ENCODE measurements at places on chromosomes 6 and 20. TPM values are rescaled to one million over a fixed set of nuclear protein-coding genes. Genes with fewer than 3 reads are reported as not detected.

The NOTCH4 gene
- total RNA-seq = 113 TPM

The SNAI1 gene
- total RNA-seq = 19.1 TPM

The ZSCAN12 gene
- 3.5 TPM for total RNA-seq

The LY6G5B gene
- total RNA-seq = 15.5 TPM

The BTN2A1 gene
- total RNA-seq = 19.9 TPM

The CTCFL gene
- total RNA-seq = 0.16 TPM

The SLC26A8 gene
- total RNA-seq = 0.35 TPM

The GPR6 gene
- not detected for total RNA-seq

The C20orf144 gene
- total RNA-seq = not detected

The SOX18 gene
- total RNA-seq = 70.5 TPM

The AKAP7 gene
- 12.2 TPM for total RNA-seq

The ARFGEF3 gene
- total RNA-seq = 2.6 TPM

The SLC17A1 gene
- total RNA-seq = not detected

The TTI1 gene
- total RNA-seq = 10.9 TPM

GRCh38 chr20:24949756-24950127 lies 673 bp downstream of the CST7 start:
- no peak for DNase-seq

DNA sequence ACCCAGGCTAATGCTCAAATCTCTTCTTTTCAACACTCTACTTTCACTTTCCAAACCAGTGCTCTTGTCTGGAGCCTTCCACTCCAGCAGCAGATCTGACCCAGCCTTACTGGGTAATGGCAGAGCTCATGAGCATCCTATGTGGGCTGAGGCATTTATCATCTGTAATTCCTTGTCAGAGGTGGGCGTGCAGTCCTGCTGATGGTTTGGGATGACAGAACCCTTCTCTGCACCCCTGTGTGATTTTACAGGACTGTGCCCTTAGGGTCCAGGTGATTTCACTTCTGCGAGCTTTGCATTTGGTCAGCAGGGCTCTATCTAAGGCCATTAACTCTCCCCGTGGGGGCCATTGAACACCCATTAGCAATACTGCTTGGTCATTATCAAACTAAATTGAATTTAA lies 55.4 kb downstream of the LAMA4 start:
- DNase-seq = no peak

DNA sequence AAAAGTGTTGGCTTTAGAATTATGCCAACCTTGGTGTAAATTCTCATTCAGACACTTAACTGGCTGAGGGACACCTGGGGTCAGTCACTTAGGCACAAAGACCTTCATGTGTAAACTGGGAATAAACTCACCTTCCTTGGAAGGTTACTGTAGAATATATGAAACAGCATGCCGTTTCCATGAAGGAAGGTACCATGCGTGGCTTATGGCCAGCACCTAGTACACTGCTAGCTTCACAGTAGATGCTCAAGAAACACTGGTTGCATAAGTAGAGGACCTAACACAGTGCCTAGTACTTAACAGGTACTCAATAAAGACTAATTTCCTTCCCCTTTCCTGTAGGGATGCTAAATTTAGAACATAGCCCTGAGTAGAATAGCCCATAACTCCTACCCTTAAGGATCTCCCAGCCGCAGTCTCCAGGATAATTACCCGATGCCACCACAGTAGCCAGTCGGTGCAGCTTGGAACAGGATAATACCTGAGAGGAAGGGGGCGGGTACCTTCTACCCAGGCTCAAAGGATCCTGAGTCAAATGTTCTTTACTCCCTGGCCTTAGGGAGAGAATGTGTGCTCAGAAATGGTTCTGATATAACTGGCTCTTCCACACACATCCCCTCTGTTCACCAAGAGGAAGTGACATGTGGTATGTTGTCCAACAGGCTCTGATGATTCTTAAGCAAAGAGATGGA lies 3.6 kb downstream of the BCL2L1 start:
- DNase-seq = peak; percentile 20

- no peak for DNase-seq
These were observed 128.3 kb downstream of the FOXA2 start for GRCh38 chr20:22456109-22456508.

DNA sequence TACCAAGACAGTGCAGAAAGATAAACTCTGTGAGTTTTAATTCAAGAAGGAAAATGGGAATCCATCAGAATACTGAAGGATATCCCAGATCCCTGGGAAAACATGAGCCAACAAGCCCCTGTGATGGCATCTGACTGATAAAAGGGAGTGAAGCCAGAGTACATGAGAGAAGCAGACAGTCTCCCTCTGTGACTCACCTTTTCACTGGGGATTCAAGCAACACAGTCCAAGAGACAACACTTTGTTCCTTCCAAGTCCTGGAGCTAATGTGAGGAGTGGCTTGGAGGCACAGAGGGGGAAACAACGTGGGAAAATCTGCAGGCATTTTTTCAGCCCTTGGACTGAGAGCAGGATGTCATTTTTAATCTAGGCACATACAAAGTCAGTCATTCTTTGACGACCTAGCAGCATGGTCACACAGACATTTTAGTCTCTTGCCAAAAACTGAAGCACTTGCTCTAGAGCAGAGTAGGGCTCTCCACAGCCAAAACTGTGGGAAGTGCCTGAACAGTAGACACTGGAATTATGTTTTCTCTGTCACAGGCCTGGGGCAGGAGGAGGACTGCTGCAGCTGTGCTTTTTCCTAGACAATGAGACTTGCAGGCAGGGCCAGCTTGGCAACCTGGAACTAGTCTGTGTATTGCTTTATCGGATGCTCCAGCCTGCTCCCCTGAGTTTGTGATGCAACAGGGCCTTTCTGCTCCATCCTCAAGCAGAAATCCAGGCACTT lies 465.0 kb upstream of the GJE1 start:
- no peak for DNase-seq

DNA sequence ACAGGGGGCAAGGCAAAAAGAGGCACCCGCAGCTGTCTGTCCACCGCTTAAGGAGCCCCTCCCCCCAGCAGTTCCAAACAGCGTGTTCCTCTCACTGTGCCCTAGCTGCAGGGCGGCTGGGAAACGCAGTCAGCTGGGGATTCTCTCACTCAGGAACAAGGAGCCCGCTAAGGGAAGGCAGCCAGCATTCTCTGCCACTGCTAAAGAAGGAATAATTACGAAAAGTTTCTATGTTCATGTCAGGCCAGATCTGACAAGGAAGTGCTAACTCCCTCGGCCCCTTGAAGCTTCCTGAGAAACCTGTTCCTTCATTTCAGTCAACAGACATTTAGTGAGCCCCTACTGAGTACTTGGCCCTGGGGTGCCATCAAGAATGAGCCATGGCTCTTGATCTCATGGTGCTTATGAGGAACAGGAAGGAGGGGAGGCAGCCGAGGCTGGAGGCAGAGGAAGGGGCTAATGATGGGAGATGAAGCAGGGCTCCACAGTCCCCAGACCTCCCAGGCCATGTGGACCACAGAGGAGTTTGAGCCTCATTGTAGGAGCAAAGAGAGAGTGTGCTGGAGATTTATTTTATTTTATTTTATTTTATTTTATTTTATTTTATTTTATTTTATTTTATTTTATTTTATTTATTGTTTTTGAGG lies 101.7 kb upstream of the PMEPA1 start:
- DNase-seq = no peak

- DNase-seq = no peak
These were observed 109.8 kb upstream of the MAN1A1 start for GRCh38 chr6:119459207-119459974.

DNA sequence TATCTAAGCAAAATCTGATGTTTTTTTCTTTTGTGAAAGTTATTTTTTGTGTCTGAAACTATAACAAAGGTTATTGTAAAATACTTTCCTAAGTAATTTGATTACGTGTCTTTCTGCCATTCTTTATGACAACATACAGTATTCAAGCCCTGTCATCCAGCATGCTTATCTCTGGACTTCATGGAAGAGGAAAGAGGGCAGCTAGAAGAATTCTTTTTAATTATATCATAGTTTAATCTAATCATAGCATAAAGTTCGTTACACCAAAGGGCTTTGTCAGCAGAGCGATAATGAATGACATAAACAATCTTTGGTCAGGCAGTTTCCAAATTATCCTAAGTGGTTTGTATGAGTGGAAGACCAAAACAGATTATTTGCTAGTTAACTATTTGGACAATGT lies 3.5 kb downstream of the ENPP3 start:
- no peak for DNase-seq

- no peak for DNase-seq
These were observed 457.7 kb downstream of the CDKAL1 start for GRCh38 chr6:20991910-20992309.

- DNase-seq = no peak
These were observed 101.5 kb downstream of the POPDC3 start for GRCh38 chr6:105078386-105078708.

DNA sequence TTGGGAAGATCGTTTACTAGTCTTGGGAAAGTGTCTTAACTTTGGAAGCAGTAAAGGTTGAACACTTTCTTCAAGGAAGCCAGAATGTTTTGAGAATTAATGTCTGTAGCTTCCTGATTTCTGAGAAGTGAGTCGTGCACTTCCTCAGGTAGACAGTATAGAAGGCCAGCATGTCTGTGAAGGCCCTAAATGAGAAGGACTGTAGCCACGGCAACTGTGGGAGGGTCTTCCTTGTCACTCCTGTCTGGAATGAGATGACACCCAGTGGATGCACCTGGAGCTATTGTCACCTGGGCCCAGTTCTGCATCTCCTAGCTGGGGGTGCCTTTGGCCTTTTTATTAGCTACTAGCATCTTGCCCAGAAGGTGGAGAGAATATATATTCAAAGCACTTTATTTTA lies 8.8 kb downstream of the STX16 start:
- no peak for DNase-seq

DNA sequence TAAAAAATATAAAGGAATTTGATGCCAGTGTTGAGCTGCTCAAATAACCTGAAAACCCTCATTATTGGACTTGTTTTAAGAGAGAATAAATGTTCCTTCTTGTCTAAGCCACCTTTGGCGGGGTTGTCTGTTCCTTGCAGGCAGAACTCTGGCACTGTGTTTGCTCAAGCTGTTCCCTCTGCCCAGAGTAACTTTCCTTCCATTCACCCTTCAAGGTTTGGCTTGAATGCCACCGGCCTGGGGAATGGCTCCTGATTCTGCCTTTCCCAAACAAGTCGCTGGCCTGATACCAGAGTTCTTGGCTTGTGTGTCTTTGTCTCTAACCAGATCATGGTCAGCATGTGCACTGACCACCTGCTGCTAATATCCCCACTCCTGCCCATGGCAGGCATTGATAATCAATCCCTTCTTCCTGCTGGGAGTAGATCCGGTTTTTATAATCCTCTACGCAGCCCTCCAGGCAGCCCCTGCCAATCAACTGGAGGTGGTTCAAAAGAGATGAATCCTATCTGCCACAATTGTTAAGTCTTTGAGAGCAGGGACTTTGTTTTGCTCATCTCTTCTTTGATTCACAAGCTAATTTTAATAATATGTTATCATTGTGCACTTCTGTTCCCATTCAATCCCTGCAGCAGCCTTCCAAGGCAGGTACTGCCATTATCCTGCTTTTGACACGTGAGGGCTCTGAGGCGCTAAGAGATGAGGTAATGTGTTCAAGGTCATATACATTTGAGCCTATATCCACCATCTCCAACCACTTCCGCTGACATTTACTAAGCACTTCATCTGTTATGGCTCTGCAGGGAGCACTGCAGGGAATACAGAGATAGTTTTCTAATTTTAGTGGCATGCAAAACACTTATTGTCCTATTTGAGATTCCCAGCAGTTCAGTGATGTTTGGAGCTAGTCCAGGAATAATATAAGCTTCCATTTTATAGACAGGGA lies 3.1 kb upstream of the CCM2L start:
- no peak for DNase-seq

GRCh38 chr6:31541658-31542521 lies at the start of gene DDX39B:
TSS of gene DDX39B (minus strand) at chr6:31542003. CDS start at chr6:31540532, 1,471 bp downstream.
- peak; percentile 97 for DNase-seq

DNA sequence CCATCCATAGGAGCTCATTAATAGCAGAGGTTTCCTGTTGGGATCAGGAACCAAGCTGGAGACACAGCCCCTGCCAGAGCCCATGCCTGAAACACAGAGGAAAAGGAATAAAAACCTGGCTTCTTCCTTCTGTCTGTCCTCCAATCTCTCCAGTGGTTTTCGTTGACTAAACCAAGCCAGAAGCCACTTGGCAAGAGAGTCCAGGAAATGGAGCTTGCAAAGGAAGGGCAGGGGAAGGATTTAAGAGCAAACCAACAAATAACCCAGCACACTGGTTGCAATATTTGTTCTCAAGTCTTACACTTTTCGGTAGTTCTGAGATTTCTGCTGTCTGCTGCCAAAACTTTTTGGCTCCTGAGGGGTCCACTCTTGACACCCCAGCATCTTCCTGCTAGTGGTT lies 137.0 kb upstream of the BMP2 start:
- DNase-seq = no peak

DNA sequence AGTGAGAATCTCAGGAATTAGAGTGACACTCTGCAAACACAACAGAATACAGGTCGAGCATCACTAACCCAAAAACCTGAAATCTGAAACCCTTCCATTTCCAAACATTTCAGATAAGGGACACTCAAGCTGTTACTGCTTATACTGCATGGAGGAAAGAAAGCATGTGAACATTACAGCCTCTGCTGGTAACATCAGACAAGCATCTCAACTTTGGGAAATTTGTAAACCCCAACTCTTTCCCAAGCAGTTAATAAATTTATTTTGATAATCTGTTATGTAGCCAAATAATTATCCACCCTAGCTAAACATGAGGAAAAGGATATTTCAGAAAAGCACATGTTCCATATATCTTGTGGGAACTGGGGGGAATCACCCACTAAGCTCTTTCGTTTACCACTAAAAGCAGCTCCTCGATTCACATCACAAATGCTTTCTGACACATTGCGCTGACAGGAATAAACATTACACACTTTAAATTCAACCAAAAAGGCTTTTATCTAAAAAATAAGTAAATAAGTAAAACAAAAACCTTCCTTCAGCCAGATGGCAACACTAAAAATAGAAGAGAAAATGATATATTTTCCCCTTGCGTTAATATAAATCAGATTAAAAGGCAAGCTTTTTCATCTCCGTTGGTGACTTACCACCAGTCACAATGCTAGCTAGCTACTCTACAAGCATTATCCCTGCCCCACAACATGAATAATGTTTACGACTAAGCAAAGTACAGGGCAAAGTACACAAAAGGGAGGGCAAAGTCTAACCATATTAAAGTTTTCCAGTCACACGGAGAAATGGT lies 120.8 kb downstream of the MAP7 start:
- no peak for DNase-seq

- DNase-seq = no peak
These were observed 1293.0 kb downstream of the GRIK2 start for GRCh38 chr6:102686461-102686860.

- no peak for DNase-seq
These were observed 8.0 kb downstream of the RNF182 start for GRCh38 chr6:13932785-13933184.

- DNase-seq = no peak
These were observed 111.4 kb upstream of the CLDN20 start for GRCh38 chr6:155152211-155153076.

GRCh38 chr6:15712797-15713196 lies 50.0 kb upstream of the DTNBP1 start:
- DNase-seq = no peak

DNA sequence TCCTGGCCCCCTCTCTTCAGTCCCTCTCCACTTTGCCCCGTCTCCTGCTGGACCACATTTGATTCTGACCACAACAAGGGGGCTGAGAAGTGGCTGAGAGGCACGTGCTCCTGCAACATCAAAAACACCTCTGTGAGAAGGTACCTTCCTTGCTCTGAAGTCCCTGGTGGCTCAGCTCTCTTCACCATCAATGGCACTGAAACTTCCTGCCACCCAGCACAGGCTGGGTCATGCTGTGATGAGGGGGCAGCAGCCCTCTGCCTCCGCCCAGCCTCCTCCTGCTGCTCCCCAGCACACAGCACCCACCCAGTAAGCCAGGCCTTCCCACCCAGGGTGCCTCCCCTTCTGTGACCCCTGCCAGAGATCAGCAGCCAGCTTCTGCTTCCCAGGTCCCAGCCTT lies 10.3 kb downstream of the ZMYND8 start:
- DNase-seq = no peak

GRCh38 chr20:11718474-11719094 lies 199.1 kb upstream of the BTBD3 start:
- DNase-seq = no peak
